ENCODE measurements at places on chromosomes 12 and 14.

DNA sequence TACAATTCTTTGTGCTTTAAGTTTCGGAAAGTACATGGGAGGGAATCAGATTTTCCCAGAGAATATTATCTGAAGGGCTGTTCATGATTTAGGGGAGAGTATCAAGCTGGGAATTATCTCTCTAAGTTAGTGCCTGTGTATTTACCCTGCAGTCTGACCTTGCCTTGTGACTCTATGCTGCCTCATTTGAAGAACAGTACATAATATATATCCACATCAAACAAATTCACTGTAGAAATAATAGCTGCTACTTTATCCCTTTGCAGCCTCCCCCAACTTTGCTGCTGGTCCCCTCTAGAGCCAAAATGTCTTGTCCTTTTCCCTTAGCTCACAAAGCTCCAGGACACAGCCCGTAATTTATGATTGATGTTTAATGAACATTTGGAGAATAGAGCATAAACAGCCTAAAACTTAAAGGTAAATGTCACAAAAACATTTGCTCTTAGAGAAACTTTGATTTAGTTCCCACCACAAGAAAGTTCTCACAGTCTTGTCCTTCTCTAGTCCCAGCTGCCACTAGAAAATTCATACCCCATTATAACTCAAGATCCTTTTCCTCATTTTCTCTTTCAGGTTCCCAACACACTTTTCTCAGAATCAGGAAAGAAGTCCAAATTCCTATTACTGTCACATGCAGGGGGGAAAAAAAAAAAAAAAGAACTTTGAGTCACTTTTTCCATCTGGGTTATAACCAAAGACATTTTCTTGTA is 1009.6 kb downstream of the FLRT2 start:
- DNase-seq, result no peak

DNA sequence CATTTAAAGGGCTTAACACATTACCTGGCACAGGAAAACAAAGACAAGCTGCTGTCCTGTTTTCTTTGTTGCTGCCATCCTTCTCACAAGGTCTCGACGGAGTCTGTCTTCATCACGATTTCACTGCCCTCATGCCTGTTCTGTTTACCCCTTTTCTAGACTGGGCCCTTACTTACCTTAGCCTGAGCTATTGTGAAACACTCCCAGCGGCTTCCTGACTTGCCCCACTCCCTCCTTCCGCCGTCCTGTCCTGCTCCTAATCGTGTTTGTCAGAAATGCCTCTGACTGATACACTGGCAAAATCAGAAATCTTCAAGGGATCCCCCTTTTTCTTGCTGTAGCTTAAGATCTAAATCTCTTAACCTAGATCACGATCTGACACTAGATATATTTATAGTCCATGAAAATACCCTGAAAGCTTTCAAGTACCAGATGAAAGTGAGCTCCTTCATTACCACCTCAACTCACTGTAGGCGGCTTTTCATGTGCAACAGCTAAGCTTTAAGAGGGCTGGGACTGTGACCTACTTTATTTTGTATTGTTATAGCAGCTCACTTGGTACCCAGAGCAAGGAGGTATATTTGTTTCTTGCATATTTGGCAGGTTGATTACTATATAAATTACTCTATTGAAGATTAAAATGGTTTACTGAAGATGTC is 32.1 kb downstream of the TECPR2 start:
- no peak for DNase-seq

- DNase-seq, result no peak
Observed at GRCh38 chr12:10941916-10942607, 3.0 kb upstream of the TAS2R14 start.

DNA sequence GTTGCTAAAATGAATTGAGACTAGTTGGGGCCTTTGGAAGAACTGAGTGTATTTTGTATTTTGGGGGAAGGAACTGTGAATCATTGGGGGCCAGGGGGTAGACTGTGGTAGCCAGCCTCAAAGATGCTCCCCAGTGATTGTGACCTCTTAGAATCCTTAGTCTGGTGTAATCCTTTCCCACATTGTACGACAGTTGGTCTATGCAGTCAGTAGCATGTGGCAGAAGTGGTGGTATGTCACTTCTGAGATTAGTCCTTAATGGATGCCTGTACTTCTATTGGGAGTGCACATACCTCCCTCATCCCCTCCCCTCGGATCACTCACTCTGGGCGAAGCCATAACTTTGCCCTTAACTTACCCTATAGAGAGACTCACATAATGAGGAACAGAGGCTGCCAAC is 48.0 kb downstream of the USP15 start:
- DNase-seq, result no peak

- DNase-seq, result no peak
Observed at GRCh38 chr12:104207416-104208205, 8.0 kb upstream of the TXNRD1 start.

- no peak for DNase-seq
Observed at GRCh38 chr12:81347404-81347803, 269.5 kb downstream of the ACSS3 start.

DNA sequence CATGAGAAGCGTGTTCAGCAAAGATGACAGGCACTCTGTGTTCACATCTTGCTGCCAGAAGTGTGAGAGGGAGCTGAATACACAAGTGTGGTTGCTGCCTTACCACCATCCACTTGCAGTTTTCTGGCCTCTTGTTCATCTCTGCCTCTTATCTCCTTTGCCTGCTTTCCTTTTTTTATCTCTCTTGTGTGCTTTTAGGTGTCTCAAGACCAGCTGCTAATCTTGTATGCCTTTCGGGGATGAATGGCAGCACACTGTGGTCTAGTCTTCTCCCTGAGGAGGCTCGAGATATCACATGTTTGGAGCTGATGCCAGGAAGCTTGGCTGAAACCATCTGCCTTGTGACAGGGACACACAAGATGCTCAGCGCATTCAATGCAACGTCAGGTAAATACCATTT is 17.2 kb downstream of the FAM234B start:
- DNase-seq, result no peak

DNA sequence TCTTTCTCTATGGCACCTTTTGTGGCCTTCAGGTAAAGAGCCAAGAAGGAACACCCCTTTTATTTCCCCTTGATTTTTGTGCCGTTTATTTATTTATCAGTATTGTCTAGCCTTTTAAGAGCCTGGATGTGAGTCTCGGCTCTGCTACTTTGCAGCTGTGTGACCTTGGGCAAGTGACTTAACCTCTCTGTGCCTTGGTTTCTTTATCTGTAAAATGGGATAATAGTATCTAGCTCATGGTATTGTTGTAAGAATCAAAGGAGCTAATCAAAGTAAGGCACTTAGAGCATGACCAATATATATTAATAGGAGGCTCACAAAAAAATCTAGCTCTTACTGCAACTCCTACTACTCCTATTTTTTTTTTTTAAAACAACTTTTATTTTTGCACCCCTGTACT is 179.7 kb downstream of the CHST11 start:
- DNase-seq, result no peak

GRCh38 chr12:81207664-81208063 is 129.8 kb downstream of the ACSS3 start:
- DNase-seq, result no peak

DNA sequence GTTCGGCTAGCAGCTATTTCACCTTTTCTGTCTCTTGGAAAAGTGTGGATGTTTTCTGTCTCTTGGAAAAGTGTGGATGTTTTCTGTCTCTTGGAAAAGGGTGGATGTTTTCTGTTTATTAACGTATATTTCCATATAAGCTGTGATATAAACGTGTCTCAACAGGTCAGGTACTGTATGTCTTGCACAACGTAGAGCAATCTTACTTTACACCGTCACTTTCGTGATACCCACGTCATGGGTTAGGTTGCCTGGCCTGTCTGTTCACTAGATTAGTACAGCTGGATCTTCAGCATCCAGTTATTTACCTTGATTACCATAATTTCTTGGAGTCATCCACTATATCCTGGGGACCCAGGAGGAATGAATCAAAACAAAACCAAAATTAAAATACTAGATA is 14.1 kb downstream of the CLEC7A start:
- DNase-seq, result no peak

GRCh38 chr12:103326190-103326589 is 169.6 kb downstream of the C12orf42 start:
- DNase-seq, result no peak

DNA sequence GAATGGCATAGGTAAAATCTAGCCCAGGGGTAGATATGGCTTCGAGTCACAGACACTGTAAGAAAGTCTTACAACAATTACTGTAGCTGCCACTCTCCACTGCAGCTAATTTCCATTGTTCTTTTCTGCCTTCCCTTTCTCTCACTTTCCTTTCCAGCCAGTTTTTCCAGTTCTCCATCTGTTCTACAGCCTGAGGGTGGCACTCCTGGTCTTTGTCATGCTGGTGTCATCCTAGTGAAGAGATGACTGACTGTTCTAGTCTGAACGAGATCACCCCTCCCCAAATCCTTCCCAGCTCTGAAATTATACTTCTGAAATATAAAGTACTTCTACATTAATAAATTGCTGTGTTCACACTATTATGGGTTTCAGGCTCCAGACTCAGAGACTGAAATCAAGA is 74.2 kb upstream of the CSRP2 start:
- no peak for DNase-seq

DNA sequence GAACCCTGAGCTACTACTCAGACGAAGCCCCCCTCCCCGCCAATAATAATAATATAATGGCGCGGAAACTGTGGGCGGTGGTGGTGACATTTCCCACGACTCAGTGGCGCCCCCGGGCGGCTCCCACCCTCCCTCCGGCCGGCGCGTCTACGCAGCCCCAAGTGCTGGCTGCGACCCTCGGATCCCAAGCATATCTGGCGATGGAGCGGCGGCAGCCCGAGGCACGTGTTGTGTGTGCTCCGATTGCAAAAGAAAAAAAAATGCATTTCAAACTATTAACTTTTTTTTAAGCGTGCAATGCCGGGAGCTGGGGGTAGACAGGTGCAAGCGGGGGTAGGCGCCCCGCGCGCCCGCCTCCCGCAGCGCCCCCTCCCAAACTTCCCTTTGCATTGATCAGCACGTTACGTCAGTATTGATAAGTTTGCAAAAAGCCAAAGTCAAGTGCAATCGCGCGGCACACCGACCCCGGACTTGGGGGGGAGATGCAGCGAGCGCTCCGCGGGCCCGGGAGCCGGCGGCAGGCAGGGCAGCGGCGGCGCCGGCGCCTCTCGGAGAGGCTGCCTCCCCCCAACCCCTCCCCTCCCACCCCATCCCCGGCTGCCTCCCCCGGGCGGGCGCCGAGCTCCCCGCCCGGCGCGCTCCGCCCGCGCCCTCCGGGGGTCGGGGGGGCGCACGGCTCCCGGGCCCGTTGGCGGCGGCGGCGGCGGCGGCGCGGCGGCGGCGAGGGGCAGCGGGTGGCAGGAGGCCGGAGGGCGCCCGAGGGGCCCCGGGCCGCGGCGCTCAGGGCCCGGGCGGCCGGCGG is 113.1 kb upstream of the MYL2 start:
- DNase-seq, result no peak

- no peak for DNase-seq
Observed at GRCh38 chr12:20567413-20567812, 127.7 kb upstream of the SLCO1C1 start.

DNA sequence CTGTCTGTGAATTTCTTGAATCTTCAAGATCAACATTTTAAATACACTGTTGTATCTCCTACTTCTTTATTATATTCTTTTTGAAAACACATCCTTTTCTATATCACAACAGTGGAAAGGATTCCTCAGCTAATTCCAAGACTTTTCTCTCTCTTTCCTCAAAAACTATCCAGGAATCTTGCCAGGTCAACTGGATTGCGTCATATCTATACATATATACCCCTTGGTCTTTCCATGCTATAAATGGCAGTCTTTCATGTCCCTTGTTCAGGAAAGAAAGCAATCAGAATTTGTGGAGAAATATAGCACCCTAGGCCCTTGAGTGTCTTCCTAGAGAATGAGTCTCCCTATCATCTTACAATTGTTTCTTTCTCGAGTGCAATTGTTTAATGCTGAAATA is 149.0 kb downstream of the KCNA5 start:
- no peak for DNase-seq

- no peak for DNase-seq
Observed at GRCh38 chr14:30551460-30551859, 7.5 kb upstream of the G2E3 start.

- peak; percentile 35 for DNase-seq
Observed at GRCh38 chr12:51048661-51049251, 629 bp downstream of the LETMD1 start.

DNA sequence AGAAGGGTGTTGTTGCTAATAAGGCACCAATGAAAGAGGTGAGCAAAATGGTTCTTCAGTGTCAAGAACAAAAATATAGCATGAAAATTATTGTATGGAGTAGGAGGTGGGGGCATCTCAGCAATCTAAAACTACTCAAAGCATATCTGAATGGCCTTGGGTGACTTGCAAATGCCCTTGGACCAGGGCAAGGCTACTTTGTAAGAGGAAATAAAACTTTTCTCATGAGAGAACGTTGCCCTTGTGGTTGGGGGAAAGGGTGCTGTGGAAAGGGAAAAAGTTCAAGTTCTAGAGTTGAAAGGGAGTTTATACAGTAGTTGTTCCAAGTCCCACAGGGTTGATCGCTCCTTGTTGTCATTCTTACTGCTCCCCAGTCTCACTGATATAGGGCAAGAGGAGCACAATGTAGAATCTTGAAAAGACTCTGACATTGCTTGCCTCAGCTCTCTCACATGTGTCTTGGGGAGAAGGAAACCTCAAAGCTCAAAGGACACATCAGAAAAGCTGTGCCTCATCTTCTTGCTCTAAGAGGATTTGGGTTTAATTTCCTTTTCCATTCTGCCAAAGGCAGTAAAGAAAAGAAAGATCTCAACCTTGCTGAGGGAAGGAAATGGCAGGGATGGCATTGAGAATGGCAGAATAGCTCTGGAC is 270.5 kb downstream of the DUSP6 start:
- no peak for DNase-seq

- DNase-seq, result no peak
Observed at GRCh38 chr14:100140452-100141078, 18.9 kb downstream of the DEGS2 start.

GRCh38 chr12:119204671-119205285 is 26.0 kb downstream of the HSPB8 start:
- DNase-seq, result no peak

DNA sequence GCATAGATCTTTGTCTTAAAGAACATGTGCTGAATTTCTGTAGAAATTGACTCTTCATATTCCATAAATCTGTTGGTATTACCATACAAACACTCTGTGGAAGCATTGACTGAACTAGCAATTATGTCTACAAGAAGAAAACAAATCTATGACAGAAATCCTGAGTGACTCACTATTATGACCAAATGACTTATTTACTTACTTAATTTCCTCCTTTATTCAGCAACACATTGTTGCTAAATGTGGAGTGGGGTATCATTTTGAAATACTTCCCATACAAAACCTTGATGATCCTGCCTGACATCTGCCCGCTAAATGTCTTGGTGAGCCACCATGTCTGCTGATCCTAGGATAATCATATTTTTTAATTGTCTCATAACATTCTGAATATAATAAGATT is 99.1 kb upstream of the SLCO1C1 start:
- no peak for DNase-seq

DNA sequence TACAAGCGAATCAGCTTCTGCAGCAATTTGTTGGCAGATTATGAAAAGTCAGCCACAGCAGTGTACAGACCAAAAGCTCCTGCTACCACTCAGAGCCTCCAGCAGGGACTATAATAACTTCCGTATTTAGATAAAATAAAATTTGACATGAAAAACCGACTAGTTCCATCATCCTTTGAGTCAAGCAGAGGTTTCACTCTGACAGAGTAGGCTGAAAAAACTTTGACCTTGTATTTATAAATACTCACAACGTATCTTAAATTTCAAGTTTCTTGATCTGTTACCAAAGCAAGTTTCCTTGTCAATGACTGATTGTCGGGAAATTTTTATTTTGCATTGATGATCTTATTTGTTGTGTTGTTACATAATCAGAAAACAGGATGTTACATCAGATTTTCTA is 283.4 kb downstream of the DAD1 start:
- DNase-seq, result no peak

All from activated T-cell treated with anti-CD3 and anti-CD28 coated beads, Interleukin-2, amount 50 U/mL, for 48 hours (primary cell).